Activated T-cell treated with anti-CD3 and anti-CD28 coated beads, Interleukin-2, amount 50 U/mL, for 1 hour (primary cell): ENCODE measurements at places on chromosomes 4 and X.

GRCh38 chr4:37864786-37865185 is 26.1 kb upstream of the TBC1D1 start:
- DNase-seq = no peak

DNA sequence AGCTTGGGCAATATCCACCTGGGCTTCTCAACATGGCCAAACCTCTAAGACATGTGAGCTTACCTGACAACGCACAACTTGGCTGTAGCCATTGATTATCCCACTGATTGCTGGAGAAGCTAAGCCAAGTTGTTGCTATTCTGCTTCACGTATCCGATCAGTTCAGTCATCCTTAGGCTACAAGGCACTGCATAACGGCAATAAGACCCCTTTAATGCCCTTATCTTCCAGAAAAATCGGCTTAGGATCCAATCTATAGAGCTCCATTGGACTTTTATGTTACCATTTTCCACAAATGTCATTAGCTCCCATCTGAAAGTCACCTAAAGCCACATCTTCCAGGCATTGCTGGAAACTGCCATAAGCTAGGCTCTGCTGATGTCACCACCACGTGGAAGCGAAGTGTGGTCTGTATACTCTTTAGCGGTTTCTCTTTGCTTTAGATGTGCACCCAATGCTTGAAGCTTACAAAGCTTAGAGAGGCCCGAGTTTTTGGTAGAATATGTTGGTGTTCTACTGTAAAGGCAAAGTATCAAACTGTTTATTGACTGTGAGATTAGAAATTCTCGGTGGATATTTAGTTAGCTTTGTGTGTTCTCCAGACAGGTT is 163.1 kb downstream of the CPE start:
- no peak for DNase-seq

GRCh38 chrX:154791939-154792338 is 13.3 kb downstream of the MPP1 start:
- DNase-seq = no peak

- no peak for DNase-seq
Observed at GRCh38 chr4:3107691-3108121, 33.2 kb downstream of the HTT start.

- no peak for DNase-seq
Observed at GRCh38 chrX:134547047-134547679, 87.2 kb downstream of the HPRT1 start.

- DNase-seq = no peak
Observed at GRCh38 chrX:44918722-44919121, 45.7 kb downstream of the KDM6A start.

- no peak for DNase-seq
Observed at GRCh38 chr4:121155893-121156292, 8.2 kb downstream of the TNIP3 start.

DNA sequence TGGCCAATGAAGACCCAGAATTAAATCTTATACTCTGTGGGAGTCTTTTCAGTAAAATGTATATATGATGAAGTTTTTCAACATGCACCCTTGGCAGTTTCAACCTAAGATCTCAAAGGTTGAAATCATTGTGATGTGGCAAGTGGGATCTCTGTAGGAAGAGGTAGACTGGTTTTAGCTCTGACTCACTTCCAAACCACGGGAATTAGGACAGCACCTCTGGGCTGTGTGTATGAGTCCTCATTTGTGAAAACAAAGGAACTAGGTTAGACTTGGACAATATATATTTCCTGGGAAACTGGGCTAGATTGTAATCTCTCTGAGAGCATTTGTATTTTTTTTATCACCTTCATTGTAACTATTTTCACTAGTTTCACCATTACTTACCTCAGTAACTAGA is 333.0 kb downstream of the ADGRL3 start:
- no peak for DNase-seq

DNA sequence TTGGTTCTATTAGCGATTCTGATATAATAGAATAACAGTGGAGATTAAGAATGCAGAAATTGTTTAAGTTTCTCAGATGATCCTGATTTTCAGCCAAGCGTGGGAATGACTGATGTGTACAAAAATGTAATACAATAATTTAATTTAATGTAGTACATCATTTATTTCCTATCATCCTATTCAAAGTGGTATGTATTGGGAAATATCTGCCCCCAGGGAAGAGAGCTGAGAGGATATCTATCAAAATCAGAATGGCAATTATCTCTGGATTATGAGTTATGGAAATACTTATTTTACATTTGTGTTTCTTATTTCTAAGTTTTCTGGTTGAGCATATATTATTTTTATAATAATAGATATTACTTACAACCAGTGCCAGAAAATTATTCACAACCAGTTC is 3.9 kb downstream of the FABP2 start:
- DNase-seq = no peak

DNA sequence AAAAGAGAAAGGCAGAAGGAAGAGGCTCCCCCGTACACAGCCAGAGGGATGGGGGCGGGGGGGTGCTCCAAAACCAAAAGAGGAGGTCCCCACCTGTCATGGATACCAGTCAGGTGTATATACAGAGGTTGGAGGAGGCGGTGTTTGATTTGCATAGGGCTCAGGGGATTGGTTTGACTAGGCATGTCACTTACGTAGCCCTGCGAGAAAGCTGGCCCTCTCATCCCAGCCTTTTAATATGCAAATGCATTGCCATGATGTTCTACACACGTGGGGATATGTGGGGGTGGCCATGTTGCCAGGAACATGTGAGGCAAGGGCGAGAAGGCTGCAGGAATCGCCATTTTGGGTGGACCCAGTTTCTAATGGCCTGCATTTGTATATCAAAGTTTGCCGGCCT is 38.6 kb downstream of the TMEM150C start:
- no peak for DNase-seq

DNA sequence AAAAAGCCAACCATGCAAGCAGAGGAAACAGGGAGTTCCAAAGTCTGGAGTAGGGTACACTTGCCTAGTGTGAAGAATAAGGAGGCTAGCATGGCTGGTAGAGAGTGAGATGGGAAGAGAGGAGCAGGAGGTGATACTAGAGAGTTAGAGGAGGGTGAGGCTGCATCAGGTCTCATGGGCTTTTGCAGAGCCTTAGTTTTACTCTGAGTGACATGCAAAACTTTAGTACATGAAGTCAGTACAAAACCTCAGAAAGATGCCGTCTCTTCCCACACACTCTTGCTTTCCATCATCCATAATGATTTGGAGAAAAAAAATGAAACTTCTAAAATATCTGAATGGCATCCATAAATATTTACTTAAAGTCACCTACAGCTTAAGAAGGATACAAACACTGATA is 5.0 kb downstream of the OPRPN start:
- DNase-seq = no peak

GRCh38 chrX:50483283-50483682 is 12.7 kb upstream of the DGKK start:
- no peak for DNase-seq
